MCF 10A (cell line): ENCODE measurements at places on chromosomes 4 and X.

- H3K36me3 ChIP-seq = no peaks in the 10 kb centered on the region
- no peak overlapping the region for H3K27ac ChIP-seq
- peaks cover 83% of the 10 kb centered on the region for H3K27me3 ChIP-seq
- DNase-seq = no peak
- H3K4me1 ChIP-seq = no peaks in the 10 kb centered on the region
Observed at GRCh38 chrX:37809970-37810369, 30.1 kb downstream of the CYBB start.

DNA sequence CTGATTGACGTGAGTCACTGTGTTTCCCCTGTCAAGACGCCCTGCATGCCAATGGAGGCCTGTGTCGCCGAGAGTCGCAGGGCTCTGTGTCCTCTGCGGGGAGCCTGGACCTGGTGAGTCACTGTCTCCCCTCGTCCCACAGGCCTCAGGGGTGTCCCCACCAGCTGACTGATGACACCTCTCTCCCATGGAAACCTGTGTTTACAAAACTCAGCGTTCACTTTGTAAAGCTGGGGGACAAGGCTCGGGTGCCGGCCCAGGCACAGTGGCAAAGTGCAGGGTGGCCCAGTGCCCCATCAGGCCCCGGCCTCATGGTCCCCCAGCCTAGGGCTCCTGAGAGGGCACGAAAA lies 21.2 kb upstream of the HGFAC start:
- no peak for DNase-seq
- H3K4me1 ChIP-seq = no peaks in the 10 kb centered on the region
- H3K4me3 ChIP-seq = no peak overlapping the region
- H3K27ac ChIP-seq = no peak overlapping the region
- H3K36me3 ChIP-seq = peaks cover 68% of the 10 kb centered on the region

DNA sequence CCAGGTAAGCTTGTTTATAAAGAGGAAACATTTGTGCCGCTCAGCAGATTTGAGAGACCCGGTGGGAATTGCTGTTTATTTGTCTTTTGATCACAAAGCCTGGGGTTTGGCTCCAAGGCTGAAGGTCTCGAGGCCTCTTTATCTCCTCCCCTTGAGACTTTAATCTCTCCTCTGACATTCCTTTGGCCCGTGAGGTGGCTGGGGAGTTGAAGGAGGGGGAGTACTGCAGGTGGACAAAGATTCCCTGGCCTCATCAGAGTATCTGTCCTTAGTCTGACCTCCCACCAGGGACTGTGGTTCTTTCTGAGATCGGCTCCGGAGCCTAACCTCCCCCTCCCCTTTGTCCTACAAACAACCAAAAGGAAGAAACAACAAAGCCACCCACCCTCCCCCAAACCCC lies 216.5 kb downstream of the MID1IP1 start:
- no peak overlapping the region for H3K27ac ChIP-seq
- H3K4me3 ChIP-seq = no peak overlapping the region
- no peak for DNase-seq

GRCh38 chr4:113445286-113445685 lies 316.3 kb downstream of the CAMK2D start:
- H3K36me3 ChIP-seq = peaks cover 15% of the 10 kb centered on the region
- H3K27me3 ChIP-seq = no peaks in the 10 kb centered on the region
- H3K4me3 ChIP-seq = peak overlapping the region; percentile 60
- DNase-seq = peak; percentile 99
- H3K4me1 ChIP-seq = peaks cover 35% of the 10 kb centered on the region

GRCh38 chr4:143270256-143270838 lies 66.3 kb upstream of the GAB1 start:
- H3K4me1 ChIP-seq = no peaks in the 10 kb centered on the region
- no peak overlapping the region for H3K27ac ChIP-seq
- no peak for DNase-seq
- no peaks in the 10 kb centered on the region for H3K27me3 ChIP-seq
- H3K4me3 ChIP-seq = no peak overlapping the region

GRCh38 chrX:20432048-20432447 lies 165.3 kb upstream of the RPS6KA3 start:
- H3K27me3 ChIP-seq = peaks cover 47% of the 10 kb centered on the region
- no peaks in the 10 kb centered on the region for H3K4me1 ChIP-seq
- no peak overlapping the region for H3K27ac ChIP-seq
- DNase-seq = peak; percentile 5

DNA sequence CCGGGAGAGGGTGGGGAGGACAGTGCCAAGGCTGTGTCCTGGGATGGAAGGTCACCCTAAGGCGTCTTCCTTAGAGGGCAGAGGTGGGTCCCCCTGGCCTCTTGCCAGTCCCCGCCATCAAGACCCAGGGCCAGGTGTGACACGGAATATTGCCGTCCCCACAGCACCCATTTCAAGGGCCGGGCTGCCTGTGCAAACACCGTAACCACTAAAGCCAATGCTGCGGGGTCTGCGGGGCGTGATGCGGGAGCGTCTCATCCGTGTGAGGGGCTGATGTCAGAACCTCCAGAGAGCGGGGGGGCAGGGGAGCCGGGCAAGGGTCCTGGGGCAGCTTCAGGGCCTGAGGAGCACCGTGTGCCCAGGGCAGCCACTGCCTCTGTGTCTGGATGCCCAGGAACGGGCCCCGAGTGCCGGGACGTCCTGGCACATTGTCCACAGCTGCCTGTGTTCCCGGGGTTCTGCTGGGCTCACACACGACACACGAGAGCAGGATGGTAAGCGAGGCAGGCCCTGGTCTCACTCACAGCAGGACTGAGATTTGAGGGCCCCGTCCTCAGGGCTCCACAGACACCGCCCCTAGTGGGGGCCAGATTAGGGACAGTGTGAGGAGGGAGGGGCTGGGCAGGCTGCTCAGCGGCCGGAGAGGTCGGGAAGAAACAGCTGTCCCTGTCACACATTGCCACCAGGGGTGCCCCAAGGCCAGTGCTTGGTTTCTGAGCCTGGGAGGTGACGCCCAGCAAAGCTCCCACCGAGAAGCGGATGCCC lies 29.2 kb downstream of the NKX1-1 start:
- H3K36me3 ChIP-seq = peaks cover 24% of the 10 kb centered on the region
- no peak overlapping the region for H3K27ac ChIP-seq
- no peak overlapping the region for H3K4me3 ChIP-seq
- no peak for DNase-seq
- H3K4me1 ChIP-seq = no peaks in the 10 kb centered on the region

DNA sequence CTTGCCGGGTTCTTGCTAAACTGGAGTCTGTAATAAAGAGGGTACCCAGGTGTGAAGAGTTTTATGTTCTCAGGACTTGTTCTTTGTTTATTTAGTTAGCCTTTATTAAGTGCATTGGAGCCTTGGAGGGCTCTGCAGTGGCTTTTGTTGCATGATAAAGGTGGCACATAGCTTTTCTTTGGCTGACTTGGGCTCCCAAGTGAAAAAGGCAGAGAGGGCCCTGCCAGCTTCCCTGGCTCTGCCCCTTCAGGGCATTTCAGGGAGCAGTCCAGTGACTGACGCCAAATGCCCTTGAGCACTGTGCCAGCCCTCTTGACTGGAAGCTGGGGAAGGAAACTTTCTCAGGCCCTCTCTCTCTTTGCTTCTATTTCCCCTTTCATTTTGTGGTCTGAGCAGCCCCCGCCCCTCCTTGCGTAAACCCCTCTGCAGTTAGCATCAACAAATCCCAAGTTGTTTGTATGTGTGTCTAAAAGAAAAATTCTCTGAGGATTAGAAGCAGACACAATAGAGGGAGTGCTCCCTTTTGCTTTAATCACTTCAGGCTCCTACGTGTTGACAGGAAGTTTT lies 152.2 kb downstream of the NHS start:
- peaks cover 54% of the 10 kb centered on the region for H3K27me3 ChIP-seq
- DNase-seq = peak; percentile 8
- H3K27ac ChIP-seq = no peak overlapping the region

GRCh38 chrX:19824603-19825002 lies 62.8 kb downstream of the SH3KBP1 start:
- no peaks in the 10 kb centered on the region for H3K4me1 ChIP-seq
- peaks cover 8% of the 10 kb centered on the region for H3K27me3 ChIP-seq
- no peak overlapping the region for H3K4me3 ChIP-seq
- H3K27ac ChIP-seq = no peak overlapping the region
- H3K36me3 ChIP-seq = peaks cover 6% of the 10 kb centered on the region
- no peak for DNase-seq

- peak overlapping the region; percentile 59 for H3K27ac ChIP-seq
- no peak for DNase-seq
Observed at GRCh38 chr4:7066006-7066405, 1.9 kb downstream of the GRPEL1 start.

GRCh38 chr4:78644744-78645330 lies 93.3 kb downstream of the ANXA3 start:
- H3K4me3 ChIP-seq = peak overlapping the region; percentile 64
- H3K4me1 ChIP-seq = peaks cover 36% of the 10 kb centered on the region
- DNase-seq = peak; percentile 79
- peak overlapping the region; percentile 89 for H3K27ac ChIP-seq
- no peaks in the 10 kb centered on the region for H3K36me3 ChIP-seq

DNA sequence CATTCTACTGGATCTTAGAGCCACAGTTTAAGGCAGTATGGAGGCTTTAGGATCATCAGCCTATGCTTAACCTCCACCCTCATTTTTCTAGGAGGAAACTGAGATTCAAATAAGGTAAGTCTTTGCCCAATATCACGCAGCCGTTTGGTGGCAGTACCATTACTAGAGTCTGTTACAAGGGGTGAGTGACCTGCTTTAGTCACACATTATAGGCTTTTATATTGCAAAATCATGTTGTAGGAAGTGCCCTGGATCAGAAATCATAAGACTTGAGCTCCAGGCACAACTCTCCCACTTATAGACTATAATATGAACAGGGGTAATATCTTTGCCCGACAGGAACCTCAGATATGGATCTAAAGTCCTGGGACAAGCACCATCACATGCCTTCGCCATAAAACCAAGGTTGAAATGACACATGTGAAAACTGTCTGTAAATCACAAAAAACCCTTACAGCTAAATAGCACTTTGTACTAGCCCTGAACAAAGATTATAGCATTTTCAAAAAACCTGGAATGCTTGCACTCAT lies 19.2 kb downstream of the HPSE start:
- H3K27ac ChIP-seq = no peak overlapping the region
- H3K27me3 ChIP-seq = no peaks in the 10 kb centered on the region
- no peak for DNase-seq
- peaks cover 11% of the 10 kb centered on the region for H3K36me3 ChIP-seq
- no peak overlapping the region for H3K4me3 ChIP-seq

GRCh38 chr4:102089850-102090621 lies 255.2 kb downstream of the SLC39A8 start:
- no peak overlapping the region for H3K27ac ChIP-seq
- DNase-seq = no peak
- no peaks in the 10 kb centered on the region for H3K4me1 ChIP-seq
- H3K4me3 ChIP-seq = no peak overlapping the region
- no peaks in the 10 kb centered on the region for H3K27me3 ChIP-seq

DNA sequence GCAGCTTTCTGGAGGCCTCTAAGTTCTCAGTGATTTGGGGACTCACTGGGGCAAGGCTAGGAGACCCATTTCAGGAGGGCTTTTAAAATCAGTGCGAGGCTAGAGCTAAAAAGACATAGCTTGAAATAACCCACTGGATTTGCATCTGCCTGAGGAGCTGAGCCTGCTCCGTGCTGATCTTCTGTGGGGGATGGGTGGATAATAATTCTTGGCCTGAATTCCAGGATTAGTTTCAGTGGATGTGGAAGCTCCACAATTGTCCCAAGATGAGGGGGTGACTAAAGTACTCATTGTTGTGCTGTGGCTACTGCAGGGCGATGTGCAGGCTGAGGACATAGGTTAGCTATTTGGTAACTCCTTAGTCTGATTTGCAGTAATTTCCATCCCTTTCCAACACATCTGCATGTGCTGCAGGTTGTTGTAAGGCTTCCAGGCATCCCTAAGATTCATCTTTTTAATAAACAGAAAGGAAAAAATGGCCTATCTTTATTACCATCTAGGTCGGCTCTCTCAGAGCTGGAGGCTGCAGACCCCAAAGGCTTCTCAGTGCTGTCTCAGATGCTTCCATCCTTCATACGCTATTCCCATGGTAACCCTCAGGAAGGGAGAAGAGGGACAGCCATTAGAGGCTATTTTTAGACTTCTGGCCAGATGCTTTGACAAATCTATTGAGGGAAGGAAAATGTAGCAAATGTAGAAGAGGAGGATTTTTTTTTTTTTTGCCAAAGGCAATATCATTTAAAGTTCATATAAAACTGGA lies 63.4 kb downstream of the GRXCR1 start:
- no peak overlapping the region for H3K27ac ChIP-seq
- H3K36me3 ChIP-seq = no peaks in the 10 kb centered on the region
- DNase-seq = no peak
- no peak overlapping the region for H3K4me3 ChIP-seq

GRCh38 chr4:41227902-41228301 lies 13.6 kb upstream of the APBB2 start:
- H3K27ac ChIP-seq = no peak overlapping the region
- no peak for DNase-seq
- H3K4me1 ChIP-seq = no peaks in the 10 kb centered on the region

- no peak for DNase-seq
- H3K4me1 ChIP-seq = peaks cover 10% of the 10 kb centered on the region
- no peak overlapping the region for H3K27ac ChIP-seq
Observed at GRCh38 chrX:78330540-78330939, 3.1 kb upstream of the CYSLTR1 start.

DNA sequence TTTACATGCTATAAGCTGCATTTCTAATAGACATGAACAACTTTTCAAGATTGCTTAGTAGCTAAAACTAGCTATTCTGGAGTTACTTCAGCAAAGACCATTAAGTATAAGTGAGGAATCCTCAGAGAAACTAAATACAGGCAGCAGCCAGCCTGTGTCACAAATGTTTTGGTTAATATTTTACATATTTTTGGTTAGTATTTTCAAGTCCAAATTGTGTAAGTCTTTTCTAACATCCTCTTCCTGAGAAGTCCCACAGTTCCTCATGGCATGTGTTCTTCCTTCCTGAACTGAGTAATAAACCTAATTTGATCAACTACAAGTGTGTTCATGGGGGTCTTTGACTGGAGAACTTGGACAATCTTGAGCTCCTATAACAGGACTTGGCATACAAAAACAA lies 42.4 kb upstream of the MCF2 start:
- H3K36me3 ChIP-seq = peaks cover 5% of the 10 kb centered on the region
- no peak overlapping the region for H3K4me3 ChIP-seq
- no peak overlapping the region for H3K27ac ChIP-seq
- H3K27me3 ChIP-seq = no peaks in the 10 kb centered on the region

DNA sequence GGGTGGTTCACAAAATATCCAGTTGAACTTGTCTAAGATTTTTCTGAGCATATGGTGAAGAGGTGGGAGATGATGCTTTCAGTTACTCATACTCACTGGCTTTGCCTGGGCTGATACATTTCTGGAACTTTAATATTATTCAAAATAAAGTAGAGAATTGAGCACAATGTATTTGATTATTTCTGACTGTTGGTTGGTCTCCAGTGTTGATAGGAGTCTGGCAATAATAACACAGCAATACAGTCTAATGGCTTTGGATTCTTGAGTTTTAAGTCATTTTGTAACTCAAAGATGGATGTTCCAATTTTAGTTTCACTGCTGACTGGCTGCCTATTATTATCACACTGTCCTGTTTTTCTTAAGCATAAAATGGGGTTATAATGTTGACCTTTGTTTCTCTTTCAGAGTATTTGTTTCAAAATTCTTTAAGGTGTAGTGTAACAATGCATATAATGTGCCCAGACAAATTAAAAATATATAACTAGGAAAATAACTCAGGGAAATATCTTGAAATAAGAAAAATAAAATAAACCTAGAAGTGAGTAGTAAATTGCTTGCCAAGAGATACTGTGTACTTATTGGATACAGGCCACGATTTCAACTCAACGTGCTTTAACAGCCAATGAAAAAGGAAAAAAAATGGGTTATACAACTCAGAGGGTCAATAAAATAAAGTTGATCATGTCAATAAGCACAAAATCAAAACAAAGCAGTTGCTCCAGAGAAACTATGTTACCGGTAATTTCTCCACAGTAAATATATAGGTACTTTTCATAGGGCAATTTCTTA lies 99.0 kb downstream of the ARSJ start:
- no peaks in the 10 kb centered on the region for H3K27me3 ChIP-seq
- no peak overlapping the region for H3K27ac ChIP-seq
- no peak overlapping the region for H3K4me3 ChIP-seq
- no peak for DNase-seq
